Activated naive CD8-positive, alpha-beta T cell treated with anti-CD3 and anti-CD28 coated beads for 36 hours (primary cell): ENCODE measurements at places on chromosomes 11 and 22.

DNA sequence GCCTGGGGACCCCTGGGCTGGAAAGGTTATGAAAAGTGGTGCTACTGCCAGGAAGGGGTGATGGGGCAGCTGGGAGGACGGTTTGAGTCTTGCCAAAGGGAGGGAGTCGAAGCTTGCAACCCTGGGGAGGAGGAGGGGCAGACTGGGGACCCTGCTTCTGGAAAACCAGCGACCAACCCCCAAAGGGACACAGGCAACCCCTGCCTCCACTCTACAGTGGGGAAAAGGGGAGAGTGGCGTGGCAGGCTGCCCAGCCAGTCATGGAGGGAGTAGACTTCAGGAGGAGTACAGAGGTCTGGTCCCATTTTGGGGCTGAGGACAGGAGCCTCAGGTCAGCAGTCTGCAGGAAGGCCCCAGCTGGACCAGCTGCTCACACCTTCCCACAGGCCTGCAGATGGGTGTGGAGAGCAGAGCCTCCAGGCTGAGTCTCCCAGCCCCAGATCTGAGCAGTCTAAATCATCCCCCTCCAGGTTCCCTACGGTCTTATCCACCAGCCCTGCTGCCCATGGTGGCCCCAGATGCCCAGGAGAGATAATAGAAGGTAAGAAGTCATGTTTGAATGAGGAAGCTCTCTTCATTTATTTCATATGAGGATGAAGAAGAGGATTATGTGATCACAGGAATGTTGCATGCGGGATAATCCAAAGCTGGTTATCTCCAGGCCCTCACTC, 3.3 kb downstream of the DDT start:
- no peak for DNase-seq

DNA sequence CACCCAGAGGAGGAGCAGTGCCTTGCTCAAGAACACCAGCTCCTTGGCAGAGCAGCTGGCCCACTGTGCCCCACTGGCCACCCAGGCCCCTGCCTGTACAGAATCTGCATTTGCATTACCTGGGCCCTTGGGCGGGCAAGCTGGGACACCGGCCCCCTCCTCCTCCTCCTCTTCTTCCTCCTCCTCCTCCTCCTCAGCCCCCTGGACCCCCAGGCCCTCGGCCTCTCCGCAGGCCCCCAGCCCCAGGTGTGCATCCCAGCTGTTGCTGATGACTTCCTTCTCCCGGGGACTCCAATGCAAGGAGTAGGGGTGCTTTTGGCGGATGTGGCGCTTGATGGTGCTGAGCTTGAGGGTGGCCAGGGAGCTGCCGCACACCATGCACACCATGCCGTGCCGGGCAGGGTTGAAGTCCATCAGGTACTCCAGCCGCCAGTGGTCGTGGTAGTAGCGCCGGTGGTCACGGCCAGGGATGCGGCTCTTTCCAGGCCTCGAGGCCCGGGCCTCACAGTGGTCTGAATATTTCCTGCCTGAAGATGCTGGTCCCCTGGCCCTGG, 2.8 kb downstream of the ZFTA start:
- no peak for DNase-seq

DNA sequence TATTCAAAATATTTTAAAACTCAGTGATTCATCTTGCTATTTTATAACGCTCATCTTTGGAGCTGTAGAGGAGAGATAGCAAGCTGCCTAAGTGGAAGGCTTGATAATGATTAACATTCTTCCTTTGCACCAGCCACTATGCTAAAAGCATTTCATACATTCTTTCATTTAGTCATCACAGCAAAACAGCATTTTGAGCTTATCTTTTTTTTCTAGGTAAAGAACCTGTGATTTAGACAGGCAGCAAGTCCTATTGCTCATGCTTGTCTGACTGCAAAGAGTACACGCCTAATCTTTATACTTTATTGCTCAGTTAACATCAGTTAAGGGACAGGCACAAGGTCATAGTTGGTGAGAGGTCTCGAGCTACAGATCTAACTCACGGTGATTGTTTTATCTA, 713.1 kb upstream of the ARHGAP42 start:
- DNase-seq = no peak

GRCh38 chr11:93432247-93432646, 101.7 kb downstream of the DEUP1 start:
- no peak for DNase-seq

DNA sequence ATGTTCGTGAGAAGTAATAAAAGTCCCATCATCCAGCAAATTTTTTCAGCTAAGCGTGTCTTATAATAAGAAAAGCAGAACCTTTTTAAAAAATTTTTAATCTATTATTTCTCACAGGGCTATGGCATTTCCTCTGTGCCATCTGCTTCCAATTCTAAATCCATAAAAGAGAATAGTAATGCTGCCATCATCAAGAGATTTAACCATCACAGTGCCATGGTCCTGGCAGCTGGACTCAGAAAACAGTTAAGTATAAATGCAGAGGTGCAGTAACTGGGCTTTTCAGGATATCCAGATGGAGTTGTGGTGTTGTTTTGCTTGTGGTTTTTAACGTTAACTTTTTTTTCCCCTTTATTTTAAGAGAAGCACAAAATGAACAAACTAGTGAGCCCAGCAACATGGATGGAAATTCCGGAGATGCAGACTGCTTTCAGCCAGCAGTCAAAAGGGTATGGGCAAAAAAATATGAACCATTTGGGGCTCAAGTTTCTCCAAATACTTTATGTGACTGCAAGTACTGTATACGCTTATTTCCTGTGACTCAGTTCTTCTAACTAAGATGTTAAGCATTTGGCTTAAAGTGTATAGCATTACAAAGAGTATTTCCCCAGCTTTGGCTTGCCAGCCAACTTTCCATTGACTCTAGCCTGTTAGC, 25.2 kb downstream of the GTF2H1 start:
- DNase-seq = no peak

- DNase-seq = peak; percentile 41
Measured at GRCh38 chr11:128632141-128632791, 44.9 kb upstream of the ETS1 start.

DNA sequence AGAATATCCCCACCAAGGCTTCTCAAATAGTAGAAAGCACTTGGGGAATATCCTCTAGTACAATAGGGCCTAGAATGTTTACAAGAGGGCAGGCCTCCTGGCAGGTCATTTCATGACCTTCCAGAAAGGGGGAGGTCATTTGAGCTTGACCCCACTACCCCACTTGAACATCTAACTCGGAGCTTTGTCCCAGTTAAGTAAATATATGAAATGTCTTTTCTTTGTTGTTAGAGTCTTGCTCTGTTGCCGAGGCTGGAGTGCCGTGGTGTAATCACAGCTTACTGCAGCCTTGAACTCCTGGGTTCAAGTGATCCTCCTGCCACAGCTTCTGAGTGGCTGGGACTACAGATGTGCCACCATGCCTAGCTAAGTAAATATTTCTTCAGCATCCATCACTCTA, 108.4 kb downstream of the ABTB2 start:
- DNase-seq = no peak

GRCh38 chr11:33942954-33943353, 51.1 kb upstream of the LMO2 start:
- DNase-seq = no peak

GRCh38 chr11:94007426-94007825, 13.7 kb upstream of the HEPHL1 start:
- DNase-seq = no peak

DNA sequence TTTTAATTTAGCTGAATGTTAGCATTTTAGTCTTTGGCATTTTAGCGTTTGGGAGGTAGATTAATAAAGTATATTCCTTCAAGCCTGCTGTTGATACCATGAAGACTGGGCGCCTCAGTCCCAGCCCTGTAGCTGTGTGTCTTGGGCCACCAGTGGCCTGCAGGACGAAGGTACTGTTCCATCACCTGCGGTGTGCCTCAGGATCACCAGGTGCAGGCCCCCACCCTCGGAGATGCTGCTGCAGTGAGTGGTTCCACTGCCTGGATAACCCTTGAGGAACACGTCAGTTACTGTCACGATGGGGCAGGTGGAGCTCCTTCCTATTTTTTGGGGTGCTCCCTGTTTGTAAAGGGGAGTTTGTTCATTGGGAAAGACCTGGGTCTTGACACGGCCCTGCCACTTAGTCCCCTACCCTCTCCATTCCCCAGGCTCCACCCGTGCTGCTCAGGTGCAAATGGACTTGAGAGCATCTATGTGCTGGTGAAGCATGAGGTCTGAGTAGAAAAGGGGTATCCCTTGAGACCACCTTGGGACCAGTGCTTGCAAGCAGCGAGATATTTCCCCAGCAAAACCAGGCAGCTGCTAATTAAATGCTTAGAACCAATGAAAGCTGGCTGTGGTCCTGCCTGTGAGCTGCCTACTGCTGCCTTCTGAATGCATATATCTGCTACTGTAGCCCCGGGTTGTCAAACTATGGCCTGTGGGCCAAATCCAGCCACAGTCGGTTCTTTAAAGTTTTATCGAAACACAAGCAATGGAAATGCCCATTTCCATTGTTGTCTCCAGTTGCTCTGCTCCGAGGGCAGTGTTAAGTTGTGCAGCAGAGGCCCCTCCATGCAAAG, 28.7 kb downstream of the INCENP start:
- no peak for DNase-seq
